ENCODE measurements at places on chromosomes 1 and 21.

GRCh38 chr1:92933459-92933858, 27.8 kb downstream of the DIPK1A start:
- DNase-seq = no peak

GRCh38 chr1:87686671-87687070, 358.0 kb downstream of the LMO4 start:
- DNase-seq = no peak

GRCh38 chr1:53137729-53138128, 4.7 kb downstream of the SLC1A7 start:
- no peak for DNase-seq

GRCh38 chr1:27491748-27492700, 2.1 kb upstream of the WASF2 start:
- no peak for DNase-seq

GRCh38 chr1:92259350-92259749, 39.4 kb downstream of the GLMN start:
- no peak for DNase-seq

DNA sequence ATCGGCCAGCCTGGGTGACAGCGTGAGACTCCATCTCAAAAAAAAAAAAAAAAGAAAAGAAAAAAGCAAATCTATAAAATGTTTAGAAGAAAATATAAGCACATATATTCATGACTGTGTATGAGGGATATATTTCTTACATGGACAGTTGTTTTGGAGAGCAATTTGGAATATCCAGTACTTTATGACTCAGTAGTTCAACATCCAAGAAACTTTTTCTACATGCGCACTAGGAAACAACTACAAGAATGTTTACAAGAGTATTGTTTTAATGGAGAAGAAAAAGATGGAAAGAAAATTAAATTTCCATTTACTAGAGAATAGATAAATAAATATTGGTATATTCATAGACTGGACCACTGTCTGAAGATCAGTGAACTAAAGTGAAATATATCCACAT, 77.5 kb downstream of the MAST2 start:
- no peak for DNase-seq

GRCh38 chr21:28418726-28419514, 573.8 kb downstream of the LTN1 start:
- DNase-seq = no peak

DNA sequence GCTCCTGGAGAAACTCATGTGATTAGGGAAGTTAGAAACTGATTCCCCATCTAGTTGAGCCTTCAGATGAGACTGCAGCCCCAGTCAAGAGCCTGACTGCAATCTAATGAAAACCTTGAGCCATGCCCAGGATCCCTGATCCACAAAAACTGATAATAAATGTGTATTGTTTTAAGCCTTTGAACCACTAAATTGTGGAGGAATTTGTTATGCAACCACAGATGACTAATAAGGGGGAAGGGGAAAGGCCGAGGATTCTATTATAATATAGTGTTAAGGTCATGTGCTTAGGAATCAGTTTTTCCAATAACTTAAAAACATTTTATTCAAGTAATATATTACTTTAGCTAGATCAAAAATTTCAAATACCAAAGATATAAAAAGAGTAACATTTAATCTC, 52.8 kb upstream of the USP25 start:
- DNase-seq = no peak

GRCh38 chr1:219220945-219221344, 47.3 kb downstream of the LYPLAL1 start:
- DNase-seq = no peak

GRCh38 chr21:14569868-14570267, 23.8 kb upstream of the SAMSN1 start:
- no peak for DNase-seq

DNA sequence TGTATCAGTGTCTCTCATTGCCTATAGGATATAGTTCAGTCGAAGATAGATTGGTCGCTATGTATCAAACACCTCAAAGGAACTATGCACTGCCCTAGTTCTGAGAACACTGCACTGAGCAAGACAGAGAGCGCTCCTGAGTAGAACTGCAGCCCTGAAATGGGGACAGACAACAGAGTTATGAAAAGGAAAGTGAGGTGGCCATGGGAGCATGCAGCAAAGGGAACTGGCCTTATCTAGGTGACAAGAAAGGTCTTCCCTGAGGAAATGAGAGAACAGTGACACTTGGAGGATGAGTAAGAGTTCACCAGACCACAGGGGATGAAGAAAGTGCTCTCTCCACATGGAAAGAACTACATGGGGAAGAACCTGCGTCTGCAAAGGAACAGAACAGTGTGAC, 7.5 kb upstream of the G0S2 start:
- DNase-seq = no peak

DNA sequence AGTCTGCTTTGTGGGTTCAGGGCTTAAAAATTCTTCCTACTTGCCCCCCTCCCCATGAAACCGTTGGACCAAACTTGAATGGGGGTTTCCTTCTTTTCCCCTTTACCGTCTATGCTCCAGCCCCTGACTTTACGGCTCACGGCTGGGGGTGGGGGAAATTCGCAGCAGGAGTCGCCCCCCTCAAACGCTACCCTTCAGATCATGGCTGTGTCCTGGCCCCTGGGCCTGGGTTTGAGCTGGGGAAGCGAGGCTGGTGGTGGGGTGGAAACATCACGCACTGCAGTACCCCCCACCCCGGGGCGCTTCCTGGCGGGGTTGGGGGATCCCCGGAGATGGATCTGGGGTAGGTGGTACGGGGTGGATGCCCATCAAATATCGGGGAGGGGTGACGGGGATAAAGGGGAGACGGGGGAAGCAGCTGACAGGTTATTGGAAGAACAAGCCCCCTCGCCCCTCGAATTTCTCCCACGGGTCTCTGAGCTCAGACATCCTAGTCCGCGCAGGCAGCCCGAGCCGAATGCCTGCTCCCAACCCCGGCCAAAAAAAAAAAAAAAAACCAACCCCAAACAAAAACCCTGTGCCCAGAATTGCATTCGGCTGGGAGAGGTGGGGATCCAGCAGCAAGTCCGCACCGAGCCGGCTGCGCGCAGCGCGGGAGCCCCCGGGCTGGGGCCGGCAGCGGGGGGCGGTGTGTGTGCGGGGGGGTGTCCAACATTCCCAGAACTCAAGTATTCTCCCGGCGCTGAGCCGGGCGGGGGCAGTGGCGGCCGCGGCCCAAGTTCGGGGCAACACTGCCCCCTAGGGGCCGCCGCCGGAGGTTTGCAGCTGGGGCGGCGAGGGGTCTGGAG, 59.0 kb upstream of the ACOT11 start:
- DNase-seq = peak; percentile 63

DNA sequence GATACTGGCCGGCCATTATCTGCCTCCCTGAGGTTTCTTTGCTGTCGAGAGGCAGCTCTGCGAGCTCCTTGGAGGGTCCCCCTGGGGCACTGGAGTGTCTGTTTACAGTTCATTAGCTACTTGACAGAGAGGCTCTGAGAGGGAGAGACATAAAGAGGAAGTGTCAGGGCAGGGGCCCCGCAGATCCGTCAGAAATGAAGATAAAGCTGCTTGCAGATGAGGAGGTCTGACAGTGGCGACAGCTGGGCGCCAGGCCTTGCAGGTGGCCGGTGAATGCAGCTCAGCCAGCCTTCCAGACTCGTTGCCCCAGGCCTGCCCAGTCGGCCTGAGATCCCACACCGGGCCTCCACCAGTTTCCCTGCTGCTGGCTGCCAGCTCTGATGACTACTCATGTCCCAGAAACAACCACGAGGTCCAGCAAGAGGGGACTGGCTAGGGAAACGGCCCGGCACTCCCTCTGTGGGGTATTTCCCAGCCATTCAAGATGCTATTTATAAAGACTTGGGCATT, 84.7 kb downstream of the DISP3 start:
- no peak for DNase-seq

DNA sequence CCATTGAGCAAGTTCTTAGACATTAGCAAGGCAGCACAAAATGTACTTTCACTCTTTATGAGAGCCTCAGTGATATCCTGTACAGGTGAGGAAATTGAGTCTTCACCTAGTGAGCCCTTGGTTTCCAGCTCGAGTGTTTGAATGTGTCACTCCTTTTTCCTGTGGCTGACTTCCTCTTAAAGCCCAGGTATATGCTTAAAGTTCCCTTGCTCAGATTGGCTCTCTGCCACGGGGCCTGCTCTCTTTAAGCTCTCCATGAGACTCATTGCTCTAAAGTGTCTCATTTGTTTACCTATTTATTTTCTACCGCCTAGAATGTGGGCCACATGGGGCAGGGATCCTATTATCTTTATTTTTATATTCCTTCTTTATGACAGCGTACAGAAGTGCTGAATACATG, 324.9 kb downstream of the SIPA1L2 start:
- no peak for DNase-seq

GRCh38 chr1:76073481-76073880, 1.1 kb upstream of the ST6GALNAC3 start:
- DNase-seq = no peak

DNA sequence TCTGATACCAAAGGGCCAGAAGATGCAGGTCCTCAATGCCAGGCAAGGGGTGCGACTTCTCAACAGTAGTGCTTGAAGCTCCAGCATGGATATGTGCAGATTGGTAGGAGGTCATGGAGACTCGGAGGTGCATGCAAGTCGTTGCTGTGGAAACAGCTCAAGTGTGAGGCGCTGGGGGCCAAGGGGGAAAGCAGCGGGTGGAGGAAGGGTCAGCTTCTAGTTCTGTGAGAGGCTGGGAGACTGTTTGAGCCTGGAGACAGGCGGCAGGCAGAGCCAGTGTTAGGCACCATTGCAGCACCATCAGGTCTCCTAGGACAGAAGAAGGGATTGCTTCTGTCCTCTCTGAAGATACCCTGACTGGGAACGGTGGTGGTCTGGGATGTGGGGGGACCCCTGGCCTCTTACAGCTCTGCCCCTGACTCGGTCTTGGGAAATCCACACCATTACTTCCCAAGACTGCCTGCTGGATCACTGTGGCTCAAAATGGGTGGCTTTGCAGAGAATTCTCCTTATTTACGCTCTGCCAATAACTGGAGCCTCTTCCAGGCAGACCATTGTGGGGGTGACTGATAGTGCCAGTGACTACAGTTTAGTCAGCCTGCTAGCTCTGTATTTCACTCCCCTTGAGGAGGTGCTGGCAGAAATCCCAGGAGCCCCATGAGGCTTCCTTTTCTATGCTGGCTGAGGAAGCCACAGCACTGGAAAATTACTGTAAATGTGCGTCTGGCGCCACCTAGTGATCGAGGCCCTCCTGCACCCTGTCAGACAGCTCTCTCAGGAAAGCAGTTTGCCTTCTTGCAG, 46.3 kb upstream of the VANGL1 start:
- peak; percentile 60 for DNase-seq

DNA sequence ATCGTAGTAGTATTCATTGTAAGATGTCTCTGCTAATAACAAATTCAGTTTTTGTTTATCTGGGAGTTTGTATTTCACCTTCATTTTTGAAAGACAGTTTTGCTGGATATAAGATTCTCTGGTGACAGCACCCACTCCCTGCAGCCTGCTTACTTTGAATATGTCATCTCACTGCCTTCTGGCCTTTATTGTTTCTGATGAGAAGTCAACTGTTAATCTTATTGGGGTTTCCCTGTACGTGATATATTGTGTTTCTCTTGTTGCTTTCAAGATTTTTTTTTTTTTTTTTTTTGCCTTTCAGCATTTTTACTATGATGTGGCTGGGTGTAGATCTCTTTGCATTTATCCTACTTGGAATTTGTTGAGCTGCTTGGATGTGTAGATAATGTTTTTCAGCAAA, 29.3 kb downstream of the MTF2 start:
- DNase-seq = no peak

- no peak for DNase-seq
These were observed 333.8 kb downstream of the ZP4 start for GRCh38 chr1:237556911-237557310.

GRCh38 chr1:9561429-9561828, 22.2 kb downstream of the SLC25A33 start:
- DNase-seq = no peak

GRCh38 chr1:89516055-89516454, 8.6 kb upstream of the LRRC8B start:
- DNase-seq = no peak

- DNase-seq = no peak
These were observed 21.7 kb upstream of the FAAH start for GRCh38 chr1:46372431-46372830.

GRCh38 chr1:209675565-209676154, 448 bp downstream of the G0S2 start:
- DNase-seq = no peak

- DNase-seq = no peak
These were observed 19.2 kb downstream of the LAMC2 start for GRCh38 chr1:183205196-183205781.

GRCh38 chr21:38990424-38990794, 184.7 kb downstream of the ETS2 start:
- no peak for DNase-seq

DNA sequence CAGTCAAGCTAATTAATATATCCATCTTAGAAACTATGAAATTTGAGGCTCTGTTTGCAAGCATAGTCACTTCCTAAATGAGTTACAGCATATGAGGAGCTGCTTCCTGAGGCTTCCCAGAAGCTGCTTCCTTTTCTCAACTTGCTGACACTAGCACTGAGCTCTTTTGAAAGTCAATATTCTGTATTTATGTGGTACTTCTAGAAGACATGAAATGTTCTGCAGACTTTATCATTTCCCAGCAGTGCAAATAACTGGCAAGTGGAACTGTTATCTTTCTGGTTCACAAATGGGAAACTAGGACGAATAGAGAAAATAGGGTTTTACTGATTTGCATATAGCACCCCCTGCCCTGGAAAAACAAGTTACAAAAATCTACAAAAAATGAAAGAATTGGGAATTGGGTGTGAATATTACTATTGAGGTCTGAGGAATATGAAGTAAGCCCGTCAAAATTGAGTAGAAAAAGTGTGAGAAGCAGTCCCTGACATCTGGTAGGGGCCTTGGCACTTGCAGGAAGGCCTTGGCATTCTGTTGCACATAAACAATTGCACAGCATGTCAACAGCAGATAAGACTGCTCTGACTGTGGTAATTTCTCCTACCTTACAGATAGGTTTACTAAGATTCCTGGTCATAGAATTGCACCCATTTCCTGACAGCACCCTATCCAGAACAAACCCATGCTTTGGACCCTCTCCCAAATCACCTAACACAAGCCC, 7.1 kb downstream of the GIPC2 start:
- no peak for DNase-seq

DNA sequence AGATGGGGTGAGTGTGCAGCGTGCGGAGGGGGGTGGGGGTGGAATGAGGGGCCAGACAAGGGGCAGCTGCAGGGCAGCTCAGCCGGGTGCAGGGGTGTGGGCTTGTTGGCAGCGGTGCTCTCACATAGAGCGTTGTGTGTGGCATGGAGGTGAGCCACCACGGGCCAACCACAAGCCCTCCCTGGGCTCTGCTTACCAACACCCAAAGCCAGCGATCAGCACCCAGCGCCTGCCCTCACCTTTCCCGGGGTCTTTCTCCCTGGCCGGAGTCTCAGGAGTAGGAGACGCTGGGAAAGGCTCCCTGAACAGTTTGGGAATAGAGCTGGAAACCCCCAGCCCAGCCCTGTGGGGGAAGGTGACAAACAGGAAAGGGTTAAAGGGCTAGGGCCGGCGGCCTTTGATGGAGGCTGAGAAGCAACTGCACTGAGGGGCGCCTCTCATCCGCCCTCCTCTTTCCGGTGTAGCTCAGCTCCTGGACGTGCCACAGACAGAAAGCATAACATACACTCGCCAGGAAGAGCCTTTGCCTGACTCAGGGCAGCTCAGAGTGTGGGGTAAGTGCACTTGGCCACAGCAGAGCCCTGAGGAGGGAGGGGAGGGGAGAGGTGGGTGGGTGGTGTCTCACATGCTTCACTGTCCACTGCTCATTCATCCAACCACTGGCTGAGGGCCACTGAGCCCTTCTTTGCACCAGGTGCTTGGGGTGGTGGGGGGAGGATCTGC, 577 bp downstream of the IKBKE start:
- peak; percentile 66 for DNase-seq

All from activated T-cell treated with anti-CD3 and anti-CD28 coated beads, Interleukin-2, amount 50 U/mL, for 72 hours (primary cell).